Thymus (tissue), 14 donors: ENCODE measurements at places on chromosomes 7 and 10.

DNA sequence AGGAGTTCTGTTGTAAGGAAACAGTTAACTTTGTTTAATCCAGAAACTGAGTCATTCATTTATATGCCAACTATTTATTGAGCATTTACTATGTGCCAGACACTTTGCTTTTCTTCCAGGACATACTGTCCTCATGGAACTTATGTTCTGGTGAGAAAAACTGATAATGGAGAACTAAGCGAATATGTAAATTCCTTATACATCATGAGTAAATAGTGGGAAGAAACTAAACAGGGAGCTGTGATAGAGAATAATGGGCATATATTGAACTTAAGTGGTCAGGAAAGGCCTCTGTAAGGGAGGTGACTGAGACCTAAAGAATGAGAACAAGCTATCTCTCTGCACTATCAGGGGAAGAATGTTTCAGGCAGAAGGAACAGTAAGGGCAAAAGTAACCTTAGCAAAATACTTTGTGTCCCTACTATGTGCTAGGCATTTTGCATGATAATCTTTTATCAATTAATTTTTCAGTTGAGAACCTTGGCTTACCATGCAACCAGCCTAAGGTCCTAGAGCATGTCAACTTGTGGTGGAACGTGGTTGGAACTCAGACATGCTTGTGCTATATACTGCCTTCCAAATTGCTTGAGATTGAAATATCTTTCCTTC lies 45.4 kb downstream of the ST7 start:
- H3K4me3 ChIP-seq, result no peak overlapping the region
- no peak overlapping the region for H3K27ac ChIP-seq
- no peaks in the 10 kb centered on the region for H3K4me1 ChIP-seq
- DNase-seq, result no peak
- no peaks in the 10 kb centered on the region for H3K27me3 ChIP-seq

DNA sequence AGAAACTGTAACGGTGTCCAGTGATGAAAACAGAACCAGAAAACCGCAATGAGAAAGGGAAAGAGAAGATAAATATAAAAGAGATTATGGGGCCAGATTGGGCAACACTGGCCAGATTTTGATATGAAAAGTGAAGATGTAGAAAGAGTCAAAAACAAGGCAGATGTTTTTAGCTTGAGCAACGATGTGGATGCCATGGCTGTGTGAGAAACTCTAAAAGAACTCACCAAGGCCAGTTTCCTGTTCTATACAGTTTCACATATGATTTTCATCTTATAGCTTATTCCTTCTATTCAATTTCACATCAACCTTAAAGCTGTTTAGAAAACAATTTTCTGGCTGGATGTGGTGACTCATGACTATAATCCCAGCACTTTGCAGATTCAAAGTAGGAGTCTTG lies 36.3 kb downstream of the CSTF2T start:
- no peak overlapping the region for H3K4me3 ChIP-seq
- DNase-seq, result no peak
- no peaks in the 10 kb centered on the region for H3K4me1 ChIP-seq
- no peaks in the 10 kb centered on the region for H3K36me3 ChIP-seq

DNA sequence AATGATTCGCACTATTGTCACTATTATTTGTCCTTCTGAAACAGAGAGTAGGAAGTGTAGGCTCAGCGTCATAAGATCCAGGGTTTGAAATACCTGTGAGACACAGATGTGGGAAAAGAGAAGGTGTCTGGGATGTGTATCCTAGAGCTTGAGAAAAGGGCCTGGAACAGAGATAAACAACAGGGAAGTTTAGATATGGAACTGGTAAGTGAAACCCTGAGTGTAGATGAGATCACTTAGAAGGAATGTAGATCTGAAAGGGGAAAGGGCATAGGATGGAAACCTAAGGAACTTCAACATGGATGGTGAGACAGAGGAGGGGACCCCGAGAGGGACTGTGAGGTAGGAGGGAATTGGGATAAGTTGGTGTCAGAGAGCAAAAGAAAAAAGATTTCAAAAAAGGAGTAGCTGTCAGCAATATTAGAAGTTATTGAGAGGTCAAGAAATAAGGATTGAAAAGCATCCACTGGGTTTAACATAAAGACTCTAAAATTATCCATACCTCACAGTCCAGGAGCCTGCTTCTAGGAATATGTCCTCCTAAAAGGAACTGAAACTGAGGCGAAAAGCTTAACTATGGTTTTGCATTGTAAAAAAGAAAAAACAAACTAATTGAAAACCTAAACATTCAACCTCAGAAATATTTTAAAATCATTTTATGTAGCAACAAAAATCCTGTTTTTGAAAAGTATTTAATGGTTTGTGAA lies 119.2 kb upstream of the NPVF start:
- DNase-seq, result no peak
- H3K36me3 ChIP-seq, result no peaks in the 10 kb centered on the region
- H3K4me1 ChIP-seq, result no peaks in the 10 kb centered on the region
- H3K27ac ChIP-seq, result no peak overlapping the region
- H3K27me3 ChIP-seq, result no peaks in the 10 kb centered on the region

DNA sequence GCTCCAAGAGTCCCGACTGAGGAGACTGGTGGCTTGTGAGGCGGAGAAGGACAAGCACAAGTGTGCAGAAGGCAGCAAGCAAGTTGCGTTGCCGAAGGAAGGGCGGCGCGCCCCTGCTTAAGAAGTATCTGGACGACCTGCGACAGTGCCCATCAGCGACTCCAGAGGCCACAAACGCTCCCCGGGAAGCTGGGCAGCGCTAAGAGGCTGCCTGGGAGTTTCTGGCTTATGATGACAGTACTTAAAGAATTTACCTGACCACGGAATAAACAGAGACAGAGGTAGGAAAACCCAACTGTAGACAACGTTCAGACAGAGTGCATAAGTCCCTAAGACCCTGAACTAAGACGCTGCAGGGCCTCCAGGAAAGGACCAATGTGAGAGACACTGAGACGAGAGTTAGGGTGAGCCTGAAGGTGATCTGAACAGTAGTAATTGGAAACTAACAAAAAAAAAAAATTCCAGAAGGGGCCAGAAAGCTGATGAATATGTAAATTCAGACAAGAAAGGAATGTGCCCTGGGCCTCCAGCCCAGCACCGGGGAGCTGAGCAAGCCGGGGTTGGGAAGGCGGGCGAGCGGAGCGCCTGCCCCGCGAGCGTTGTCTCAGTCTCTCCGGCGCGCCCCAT lies 1.0 kb downstream of the OSBPL3 start:
- H3K36me3 ChIP-seq, result no peaks in the 10 kb centered on the region
- DNase-seq, result no peak
- peak overlapping the region; percentile 89 for H3K4me3 ChIP-seq
- peaks cover 11% of the 10 kb centered on the region for H3K27me3 ChIP-seq
- H3K27ac ChIP-seq, result peak overlapping the region; percentile 52

- no peak overlapping the region for H3K4me3 ChIP-seq
- no peaks in the 10 kb centered on the region for H3K4me1 ChIP-seq
- no peaks in the 10 kb centered on the region for H3K27me3 ChIP-seq
- H3K27ac ChIP-seq, result no peak overlapping the region
- peak; percentile 27 for DNase-seq
- H3K36me3 ChIP-seq, result no peaks in the 10 kb centered on the region
Observed at GRCh38 chr7:102321351-102322201, 34.7 kb downstream of the SPDYE6 start.

DNA sequence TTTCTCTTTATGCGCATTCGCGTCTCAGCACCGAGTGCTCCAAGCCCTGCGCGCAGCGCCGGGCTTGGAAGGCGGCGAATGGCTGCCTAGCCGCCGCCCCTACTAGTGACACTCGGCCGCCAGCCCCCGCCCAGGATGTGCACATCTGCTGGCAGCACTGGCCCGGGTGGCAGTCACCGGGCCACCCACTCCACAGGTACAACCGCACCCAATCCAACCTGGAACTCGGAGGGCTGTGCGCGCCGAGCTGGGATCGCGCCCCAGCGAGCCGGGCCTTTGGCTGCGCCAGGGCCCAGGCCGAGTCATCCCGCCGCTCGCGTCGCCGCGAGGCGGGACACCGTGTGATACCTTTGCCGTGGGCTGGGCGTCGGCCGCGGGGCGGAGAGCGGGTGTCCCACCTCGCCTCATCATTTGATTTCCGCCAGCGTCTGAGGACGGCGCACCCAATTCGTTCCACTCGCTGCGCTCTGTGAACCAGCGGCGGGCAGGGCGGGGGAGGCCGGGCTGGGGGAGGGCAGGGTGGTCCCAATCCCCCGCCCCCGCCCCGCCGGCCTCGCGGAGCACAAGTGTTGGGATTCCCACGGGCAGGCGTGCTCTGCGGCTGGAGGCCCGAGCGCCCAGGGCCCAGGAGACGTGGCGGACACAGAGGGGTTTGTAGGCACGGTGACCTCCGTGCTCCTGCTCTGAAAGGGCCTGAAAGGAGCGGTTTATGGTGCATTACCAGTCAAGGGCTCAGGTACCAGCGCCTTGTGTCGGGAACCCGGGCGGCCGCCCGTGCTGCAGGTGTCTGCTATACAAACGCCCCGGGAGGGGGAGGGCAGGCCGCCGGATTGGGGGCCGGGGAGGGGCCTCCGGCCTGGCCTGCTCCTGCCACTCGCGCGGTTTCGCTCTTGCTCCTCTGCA lies 17.8 kb upstream of the PTF1A start:
- no peak overlapping the region for H3K4me3 ChIP-seq
- H3K27me3 ChIP-seq, result peaks cover 49% of the 10 kb centered on the region
- H3K4me1 ChIP-seq, result no peaks in the 10 kb centered on the region
- no peak overlapping the region for H3K27ac ChIP-seq

DNA sequence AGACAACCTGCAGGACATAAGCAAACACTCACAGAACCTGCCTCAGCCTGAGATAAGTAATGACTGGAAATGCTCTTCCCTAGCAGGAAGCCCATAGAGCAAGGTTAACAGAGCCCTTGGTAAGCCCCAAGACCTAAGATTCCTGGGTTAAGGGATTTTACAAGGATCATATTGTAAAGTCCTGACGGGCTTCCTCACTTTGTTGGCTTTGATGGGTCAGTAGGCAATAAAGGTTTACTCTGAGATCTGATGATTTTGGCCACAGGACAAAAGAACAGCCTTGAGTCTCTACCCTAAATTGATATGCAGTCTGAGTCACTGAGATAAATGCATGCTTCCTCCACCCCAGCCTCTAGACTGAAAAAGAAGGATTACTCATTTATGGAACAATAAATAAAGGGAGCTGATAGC lies 270.8 kb downstream of the HTR7 start:
- DNase-seq, result no peak
- no peaks in the 10 kb centered on the region for H3K27me3 ChIP-seq
- H3K27ac ChIP-seq, result no peak overlapping the region
- no peaks in the 10 kb centered on the region for H3K36me3 ChIP-seq
- no peak overlapping the region for H3K4me3 ChIP-seq

DNA sequence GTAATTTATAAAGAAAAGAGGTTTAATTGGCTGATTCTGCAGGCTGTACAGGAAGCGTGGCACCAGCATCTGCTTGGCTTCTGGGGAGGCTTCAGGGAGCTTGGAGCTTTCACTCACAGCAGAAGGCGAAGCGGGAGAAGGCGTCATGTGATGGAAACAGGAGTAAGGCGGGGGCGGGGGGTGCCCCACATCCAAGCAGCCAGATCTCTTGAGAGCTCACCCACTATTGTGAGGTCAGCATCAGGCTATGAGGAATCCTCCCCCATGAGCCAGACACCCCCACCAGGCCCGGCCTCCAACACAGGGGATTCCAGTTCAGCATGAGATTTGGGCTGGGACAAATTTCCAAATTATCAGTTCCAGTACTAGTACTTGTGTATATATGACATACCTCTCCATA lies 46.2 kb downstream of the WDR37 start:
- H3K27me3 ChIP-seq, result no peaks in the 10 kb centered on the region
- no peak overlapping the region for H3K27ac ChIP-seq
- DNase-seq, result no peak

GRCh38 chr10:76456197-76456596 lies 1024.8 kb downstream of the LRMDA start:
- no peak overlapping the region for H3K27ac ChIP-seq
- H3K36me3 ChIP-seq, result no peaks in the 10 kb centered on the region
- no peak overlapping the region for H3K4me3 ChIP-seq
- no peaks in the 10 kb centered on the region for H3K4me1 ChIP-seq

DNA sequence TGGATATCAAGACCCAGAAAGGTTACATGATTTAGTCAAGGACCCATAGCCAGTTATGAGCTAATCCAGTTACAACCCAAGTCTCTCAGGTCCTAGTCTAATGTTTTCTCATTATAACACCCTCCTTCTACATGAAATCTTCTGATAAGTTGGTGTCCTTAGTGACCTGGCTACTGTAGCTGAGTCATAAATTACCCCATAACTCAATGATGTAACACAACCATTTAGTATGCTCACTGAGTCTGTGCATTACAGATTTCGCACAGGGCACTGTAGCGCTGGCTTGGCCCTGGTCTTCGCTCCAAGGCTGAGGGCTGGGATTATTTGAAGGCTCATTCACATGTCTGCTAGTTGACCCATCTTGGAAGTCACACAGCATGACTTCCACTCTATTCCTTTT lies 36.0 kb upstream of the GLCCI1 start:
- H3K4me3 ChIP-seq, result no peak overlapping the region
- no peak for DNase-seq
- H3K36me3 ChIP-seq, result no peaks in the 10 kb centered on the region
- H3K27me3 ChIP-seq, result no peaks in the 10 kb centered on the region
- H3K27ac ChIP-seq, result no peak overlapping the region
- peaks cover 8% of the 10 kb centered on the region for H3K4me1 ChIP-seq

GRCh38 chr10:113000876-113001598 lies 51.0 kb downstream of the TCF7L2 start:
- H3K27me3 ChIP-seq, result peaks cover 5% of the 10 kb centered on the region
- no peak overlapping the region for H3K4me3 ChIP-seq
- H3K4me1 ChIP-seq, result peaks cover 7% of the 10 kb centered on the region
- H3K36me3 ChIP-seq, result no peaks in the 10 kb centered on the region
- no peak overlapping the region for H3K27ac ChIP-seq

DNA sequence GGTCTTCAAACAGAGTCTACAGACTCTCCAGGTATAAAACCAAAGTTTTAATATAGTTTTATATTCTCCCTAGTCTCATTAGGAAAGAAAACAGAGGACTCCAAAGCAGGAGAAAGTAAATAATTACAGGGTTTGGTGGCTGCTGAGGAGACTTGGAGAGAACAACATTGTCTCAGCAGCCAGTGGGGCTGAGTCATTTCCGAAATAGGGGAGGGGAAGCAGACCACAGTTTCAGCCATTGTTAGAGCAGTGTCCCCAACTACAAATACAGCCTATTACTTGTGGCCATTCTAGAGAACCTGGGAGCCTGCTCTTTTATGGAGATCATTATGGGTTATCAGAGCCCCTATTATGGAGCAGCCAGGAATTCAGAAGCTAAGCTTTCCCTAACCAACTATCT lies 44.2 kb upstream of the A1CF start:
- no peak for DNase-seq
- H3K4me3 ChIP-seq, result no peak overlapping the region
- H3K27me3 ChIP-seq, result no peaks in the 10 kb centered on the region
- no peaks in the 10 kb centered on the region for H3K4me1 ChIP-seq

GRCh38 chr7:155918720-155919390 lies 106.6 kb upstream of the SHH start:
- H3K27ac ChIP-seq, result no peak overlapping the region
- DNase-seq, result no peak
- H3K4me3 ChIP-seq, result no peak overlapping the region
- no peaks in the 10 kb centered on the region for H3K4me1 ChIP-seq

DNA sequence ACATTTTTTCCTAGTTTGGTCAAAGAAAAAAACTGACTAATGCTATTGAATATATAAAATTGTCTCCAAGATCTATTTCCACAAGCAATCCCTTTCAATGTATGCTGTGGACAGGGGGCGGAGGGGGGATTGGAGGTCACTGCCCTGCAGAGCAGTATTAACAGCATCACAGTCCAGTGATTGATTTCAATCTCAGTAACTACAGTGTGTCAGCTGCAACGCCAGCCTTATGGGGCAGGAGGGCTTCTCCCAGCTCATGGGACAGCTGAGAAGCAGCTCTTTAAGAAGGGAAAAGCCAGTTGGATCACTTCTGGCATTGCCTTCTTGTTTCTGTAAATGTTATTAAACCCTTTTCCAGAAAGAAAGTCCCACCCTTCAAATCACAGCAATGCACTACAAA lies 65.0 kb downstream of the RAPGEF5 start:
- no peak overlapping the region for H3K4me3 ChIP-seq
- no peak for DNase-seq
- no peak overlapping the region for H3K27ac ChIP-seq
- peaks cover 43% of the 10 kb centered on the region for H3K36me3 ChIP-seq
